ENCODE measurements at places on chromosomes 12 and 14.

DNA sequence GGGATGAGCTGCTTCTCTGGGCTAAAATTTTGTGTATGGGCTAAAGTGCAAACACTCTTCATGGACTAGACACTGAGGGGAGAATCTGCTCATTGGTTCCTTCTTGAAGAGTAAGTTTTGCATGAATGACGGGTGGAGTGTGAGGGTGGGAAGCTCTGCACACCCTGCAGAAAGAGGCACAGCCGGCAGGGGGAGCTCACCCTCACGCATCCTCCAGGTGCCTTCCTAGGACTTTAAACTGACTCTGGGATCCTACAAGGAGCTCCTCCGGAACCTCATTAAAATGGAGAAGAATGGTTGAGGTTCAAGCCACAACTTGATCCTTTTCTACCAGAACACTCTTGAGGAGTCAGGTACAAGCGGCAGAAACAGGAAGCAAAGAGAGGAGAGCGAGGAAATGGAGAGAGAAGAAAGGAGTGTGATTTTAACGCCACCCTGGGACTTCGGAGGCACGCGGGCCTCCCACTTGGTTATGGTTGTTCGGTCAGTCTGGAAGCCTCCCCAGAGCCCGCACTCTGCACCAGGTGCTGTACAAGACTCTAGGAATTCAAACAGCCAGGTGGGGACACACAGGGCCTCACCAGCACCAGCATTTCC lies 87.5 kb downstream of the SETD3 start:
- no peak for DNase-seq

- no peak for DNase-seq
Observed at GRCh38 chr12:75848961-75849360, 182.6 kb downstream of the PHLDA1 start.

DNA sequence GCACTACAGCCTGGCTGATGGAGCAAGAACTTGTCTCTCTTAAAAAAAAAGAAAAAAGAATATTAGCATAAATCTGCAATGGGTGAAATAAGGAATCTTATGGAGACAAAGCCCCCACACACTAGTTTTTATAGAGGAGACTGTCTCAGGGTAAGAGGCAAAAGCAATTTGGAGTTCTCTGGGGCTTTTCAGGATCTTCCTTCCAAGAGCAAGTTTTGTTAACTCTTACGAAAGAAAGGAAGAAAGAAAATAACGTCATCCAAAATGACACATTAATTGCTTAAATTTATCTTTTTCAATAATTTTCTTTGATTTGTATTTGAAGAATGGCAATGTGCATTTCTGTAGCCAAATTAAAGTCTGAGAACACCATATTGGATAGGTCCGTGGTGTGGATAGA lies 3.8 kb downstream of the PDE6H start:
- no peak for DNase-seq

DNA sequence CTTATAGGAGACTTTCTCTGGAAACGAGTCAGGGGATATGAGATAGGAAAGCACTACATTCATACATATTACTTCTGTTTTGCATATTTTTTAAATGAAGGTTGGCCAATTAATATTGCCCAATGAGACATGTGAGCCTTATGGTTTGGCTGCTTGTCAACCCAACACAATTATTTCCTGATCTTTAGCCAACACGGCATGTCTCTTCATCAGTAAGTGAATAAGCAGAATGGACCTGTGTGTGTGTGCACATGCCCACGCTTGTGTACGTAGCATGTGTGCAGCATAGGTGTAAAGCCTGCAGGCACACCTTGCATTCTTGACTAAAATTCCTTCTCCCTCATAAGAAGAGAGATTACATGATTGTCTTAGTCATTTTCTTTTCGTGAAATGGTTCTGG lies 88.3 kb downstream of the STON2 start:
- no peak for DNase-seq

DNA sequence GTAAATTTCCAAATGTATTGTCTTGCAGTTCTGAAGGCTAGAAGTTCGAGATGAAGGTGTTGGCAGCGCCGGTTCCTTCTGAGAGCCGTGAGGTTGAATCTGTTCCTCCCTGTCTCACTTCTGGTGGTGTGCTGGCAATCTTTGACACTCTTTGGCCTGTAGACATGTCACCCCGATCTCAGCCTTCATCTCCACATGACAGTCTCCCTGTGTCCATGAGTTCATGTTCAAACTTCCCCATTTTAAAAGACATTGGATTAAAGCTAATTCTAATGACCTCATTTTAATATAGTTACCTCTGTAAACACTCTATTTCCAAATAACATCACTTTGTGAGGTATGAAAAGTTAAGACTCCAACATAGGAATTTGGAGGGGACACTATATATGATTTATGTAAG lies 4.1 kb upstream of the RBM19 start:
- no peak for DNase-seq

DNA sequence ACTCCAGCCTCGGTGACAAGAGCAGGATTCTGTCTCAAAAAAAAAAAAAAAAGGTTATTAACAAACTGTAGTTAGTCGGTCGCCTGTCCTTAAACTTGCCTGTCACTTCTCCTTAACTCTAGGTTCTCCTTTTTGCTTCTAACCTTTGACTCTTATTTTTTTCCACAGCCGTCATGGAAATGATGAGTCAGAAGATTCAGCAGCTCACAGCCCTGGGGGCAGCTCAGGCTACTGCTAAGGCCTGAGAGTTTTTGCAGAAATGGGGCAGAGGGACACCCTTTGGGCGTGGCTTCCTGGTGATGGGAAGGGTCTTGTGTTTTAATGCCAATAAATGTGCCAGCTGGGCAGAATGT lies 418 bp upstream of the MYG1 start:
- peak; percentile 65 for DNase-seq

DNA sequence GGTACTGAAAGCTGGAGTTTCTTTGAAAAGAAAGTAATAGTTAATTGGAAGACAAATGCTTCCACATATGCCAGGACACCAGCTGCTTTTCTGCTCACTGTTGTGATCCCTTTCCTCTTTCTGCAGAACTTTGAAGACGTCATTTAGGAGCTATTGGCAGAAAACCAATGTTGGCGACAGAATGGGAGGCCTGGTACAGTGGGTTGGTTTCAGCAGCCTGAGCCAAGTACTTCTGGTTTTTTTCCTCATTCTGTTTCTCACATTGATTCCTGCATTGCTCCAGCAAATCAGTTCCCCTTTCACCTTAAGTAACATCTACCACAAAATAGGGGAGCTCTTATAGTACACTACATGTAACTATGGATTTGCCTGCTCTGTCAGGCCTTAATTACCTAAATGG lies 96.9 kb downstream of the FIGNL2 start:
- DNase-seq: no peak

GRCh38 chr12:128796439-128797118 lies 27.2 kb downstream of the SLC15A4 start:
- DNase-seq: peak; percentile 62

DNA sequence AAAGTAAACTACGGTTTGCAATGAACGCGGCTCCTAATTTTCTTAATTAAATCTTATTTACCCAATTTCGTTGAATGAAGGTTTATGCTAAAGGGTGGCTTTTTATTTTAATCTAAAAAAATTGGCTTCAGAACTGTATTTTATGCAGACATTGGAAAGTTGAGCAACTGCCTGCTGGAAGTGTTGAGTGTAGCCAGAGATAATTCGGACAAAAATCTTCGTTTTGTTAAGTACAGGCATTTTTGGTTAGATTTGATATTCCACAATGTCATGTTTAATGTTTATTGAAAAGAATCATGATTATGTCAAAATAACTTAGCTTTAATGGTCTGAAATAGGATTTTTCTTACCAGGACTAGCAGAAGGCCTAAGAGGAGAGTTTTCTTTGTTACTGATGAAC lies 875 bp downstream of the IRAK3 start:
- DNase-seq: no peak

DNA sequence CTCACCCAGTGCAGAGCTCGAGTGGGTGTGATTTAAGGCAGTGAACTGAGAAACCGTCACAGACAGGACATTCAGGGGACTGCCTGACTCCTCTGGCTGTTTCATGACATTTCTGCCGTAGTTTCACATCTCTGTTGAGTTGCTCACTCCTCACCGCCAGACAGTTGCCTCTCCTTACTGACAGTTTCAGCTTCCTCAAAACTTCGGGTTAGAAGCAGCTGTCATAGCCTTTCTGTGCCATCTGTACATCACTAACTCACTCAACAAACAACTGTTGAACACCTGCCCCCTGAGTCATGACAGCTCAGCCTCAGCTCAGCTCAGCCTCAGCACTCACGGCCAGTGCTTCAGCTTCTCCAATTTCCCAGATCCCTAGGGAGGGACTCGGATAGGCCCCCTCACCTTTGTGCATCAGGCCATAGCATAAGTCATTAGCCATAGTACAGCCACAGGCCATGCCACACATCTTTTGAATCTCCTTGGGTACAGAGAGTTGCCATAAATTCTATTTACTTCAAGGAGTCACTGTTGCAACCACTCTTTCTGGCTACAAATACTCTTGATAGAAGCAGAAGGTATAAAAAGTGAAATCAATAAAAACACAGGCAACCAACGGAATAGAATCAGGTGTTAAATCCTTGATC lies 6.2 kb upstream of the SLC15A4 start:
- no peak for DNase-seq

- DNase-seq: no peak
Observed at GRCh38 chr12:80717856-80718255, 1.1 kb downstream of the MYF5 start.

Measured in CD8-positive, alpha-beta memory T cell (primary cell).